Astrocyte of the spinal cord (primary cell): ENCODE measurements at places on chromosomes 1 and 21.

DNA sequence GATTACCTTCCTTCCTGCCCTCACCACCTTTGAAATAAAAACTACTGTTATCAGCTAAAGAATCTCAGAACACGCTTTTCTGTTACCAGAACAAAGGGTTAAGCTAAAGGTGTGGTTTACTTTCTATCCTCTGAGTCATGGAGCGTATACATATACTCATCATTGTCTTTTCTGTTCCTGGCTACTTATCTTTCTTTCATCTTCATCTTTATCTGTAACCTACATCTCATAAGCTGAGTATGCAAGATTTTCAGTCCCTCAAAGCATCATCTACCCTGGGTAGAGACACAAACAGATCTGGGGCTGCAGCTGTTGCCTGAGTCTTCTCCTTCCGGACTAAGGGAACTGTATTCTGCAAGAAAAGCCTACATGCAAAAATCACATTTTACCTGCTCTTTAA lies 75.6 kb downstream of the LMO4 start:
- DNase-seq, result no peak

- peak; percentile 96 for DNase-seq
Measured at GRCh38 chr1:8343464-8344001, 25.6 kb downstream of the SLC45A1 start.

DNA sequence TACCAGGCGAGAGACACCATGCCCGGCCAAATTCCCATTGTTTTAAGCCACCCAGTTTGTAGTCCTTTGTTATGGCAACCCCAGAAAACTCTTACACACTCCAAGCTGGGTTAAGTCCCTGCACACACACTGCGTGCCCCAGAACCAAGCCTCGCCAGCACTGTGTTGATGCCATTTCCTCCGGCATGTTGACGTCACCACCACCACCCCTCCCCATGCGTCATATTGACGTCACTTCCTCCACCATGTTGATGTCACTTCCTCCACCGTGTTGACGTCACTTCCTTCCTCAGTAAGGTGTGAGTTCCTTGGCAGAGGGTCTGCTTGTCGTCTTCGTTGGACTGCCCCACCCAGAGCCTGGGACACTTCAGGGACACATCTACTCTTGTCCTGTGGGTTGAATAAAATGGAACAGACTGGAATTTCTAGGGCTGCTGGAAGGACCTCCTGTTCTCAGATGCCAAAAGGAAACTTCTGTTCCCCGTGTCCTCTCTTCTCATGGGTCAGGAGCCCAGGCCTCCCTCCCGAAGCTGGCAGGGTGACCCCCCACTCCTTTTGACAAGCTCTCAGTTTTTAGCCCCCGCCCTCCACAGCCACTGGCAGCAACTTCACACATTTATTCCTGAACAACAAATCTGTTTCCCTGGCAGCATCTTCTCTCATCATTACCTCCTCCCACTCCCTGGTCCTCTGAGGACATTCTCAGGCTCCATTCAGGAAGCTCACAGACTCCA lies 643.3 kb downstream of the NPHP4 start:
- DNase-seq, result no peak

- peak; percentile 59 for DNase-seq
Measured at GRCh38 chr21:35390013-35390776, 341.1 kb upstream of the RUNX1 start.

GRCh38 chr21:31686272-31686915 lies 26.9 kb downstream of the SOD1 start:
- no peak for DNase-seq

- DNase-seq, result no peak
Measured at GRCh38 chr1:212688341-212689047, 11.1 kb downstream of the BATF3 start.

DNA sequence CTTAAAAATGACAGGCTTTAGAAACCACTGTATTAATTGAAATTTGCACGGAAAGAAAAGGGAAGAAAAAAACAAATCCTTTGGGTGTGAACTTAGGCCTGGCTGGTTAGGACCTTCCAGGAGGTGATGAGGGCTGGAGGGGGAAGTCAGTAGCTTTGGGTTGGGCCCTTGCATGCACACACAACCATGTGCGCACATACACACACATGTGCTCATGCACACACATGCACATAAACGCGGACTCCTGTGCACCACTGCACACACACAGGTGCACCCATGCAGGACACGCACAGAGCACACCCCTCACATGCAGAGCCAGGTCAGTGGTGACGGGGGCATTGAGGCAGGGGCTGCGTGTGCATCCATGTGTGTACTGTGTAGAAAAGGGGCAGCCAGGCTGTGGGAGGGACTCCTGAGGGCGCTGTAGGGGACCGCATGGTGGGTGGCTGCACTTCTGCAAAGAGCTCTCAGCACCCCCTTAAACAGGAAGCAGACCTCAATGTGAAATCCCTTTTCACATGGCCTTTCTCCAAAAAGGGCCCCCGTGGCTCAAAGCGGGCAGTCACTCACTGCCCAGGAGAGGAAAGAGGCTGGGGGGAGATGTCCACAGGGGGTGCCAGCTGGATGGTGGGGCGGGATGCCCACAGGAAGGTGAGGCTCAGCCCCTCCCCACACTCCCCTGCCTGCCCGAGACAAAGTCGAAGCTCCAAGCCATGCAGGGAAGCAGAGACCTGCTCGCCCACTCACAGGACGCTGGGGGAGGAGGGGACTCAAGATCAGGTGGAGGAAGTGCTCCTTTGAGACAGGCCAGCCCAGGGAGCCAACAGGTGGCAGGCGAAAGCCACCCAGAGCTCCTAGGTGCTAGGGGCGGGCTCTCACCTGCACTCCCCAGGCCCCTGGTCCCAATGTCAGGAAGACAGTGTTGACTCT lies 95.2 kb downstream of the ITPKB start:
- no peak for DNase-seq

- no peak for DNase-seq
Measured at GRCh38 chr21:33023574-33024200, 2.0 kb upstream of the OLIG2 start.

DNA sequence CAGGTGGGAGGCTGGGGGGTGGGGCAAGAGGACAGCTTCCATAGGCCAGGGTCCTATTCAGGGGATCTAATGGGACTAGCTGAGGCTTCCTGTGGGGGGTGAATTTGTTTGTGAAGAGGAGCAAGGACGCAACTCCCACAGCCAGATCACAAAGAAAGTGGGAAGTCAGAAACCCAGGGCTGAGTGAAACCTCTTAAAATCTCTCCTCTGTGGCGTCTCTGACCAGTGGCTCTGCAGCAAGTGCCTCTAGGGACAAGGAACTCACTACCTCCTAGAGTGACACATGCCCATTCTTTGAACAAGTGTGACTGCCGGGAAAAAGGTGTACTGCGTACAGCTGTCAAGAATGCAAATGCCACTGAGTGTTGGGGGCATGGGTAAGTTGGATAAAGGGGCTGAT lies 187.9 kb downstream of the HIVEP3 start:
- DNase-seq, result no peak

DNA sequence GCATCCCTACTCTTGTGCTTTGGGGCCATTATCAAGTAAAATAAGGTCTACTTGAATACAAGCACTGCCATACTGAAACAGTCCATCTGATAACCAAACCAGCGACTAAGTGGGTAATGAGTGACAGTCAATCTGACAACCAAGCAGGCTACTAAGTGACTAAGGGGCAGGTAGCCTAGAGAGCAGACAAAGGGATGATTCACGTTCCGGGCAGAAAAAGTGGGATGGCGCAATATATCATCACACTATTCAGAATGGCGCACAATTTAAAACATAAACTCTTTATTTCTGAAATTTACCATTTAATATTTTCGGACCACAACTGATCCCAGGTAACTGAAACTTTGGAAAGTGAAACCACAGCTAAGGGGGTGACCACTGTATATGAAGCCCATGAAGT lies 17.7 kb downstream of the NGF start:
- no peak for DNase-seq

DNA sequence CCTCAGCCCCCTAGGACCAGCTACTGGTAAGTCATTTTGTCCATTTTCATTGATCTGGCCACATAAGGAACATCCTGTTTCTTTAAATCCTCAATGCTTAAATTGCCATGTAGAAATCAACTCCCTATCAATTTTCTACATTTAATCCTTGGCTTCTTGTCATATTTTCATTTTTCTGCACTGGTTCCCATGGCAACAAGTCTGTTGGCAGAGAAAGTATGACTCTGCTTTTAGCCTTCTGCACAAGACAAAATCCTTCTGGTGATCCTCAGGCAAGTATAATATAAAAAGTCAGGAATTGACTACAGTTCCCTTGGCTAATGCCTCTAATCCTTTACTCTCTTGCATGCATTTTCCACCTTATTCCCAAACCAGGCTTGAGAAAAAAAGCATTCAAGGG lies 65.0 kb downstream of the LRRC40 start:
- DNase-seq, result peak; percentile 44

- no peak for DNase-seq
Measured at GRCh38 chr1:110702260-110702659, 27.5 kb upstream of the KCNA3 start.

DNA sequence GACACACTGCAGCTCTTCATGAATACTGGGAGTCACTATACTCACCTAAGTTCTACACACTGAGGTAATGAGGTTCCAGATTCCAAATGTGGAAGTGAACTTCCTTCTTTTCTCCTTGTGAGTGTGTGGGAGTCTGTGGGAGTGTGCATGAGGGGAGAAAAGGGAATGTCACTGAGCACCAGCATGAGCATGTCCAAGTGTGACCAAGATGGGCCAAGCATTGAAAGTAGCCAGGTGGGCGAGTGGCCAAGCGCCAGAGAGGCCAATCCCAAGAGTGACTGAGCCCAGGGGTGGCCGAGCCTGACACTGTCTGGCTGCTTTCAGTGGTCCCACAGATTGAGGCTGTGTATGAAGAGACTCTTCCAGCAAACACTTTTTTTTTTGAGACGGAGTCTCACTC lies 132.3 kb downstream of the HLCS start:
- DNase-seq, result no peak

DNA sequence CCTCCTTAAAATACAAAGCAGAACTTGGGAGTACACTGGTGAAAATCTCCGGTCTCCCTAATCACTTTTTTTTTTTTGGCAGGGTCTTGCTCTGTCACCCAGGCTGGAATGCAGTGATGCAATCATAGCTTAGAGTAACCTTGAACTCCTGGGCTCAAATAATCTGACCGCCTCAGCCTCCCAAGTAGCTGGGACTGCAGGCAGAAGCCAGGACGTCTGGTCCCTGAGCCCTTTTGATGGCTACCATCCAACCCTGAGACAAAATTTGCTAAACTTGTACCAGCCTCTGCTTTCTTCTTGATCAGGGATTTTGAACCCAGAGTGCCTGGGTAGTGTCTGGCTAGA lies 4.1 kb downstream of the L1TD1 start:
- DNase-seq, result no peak

DNA sequence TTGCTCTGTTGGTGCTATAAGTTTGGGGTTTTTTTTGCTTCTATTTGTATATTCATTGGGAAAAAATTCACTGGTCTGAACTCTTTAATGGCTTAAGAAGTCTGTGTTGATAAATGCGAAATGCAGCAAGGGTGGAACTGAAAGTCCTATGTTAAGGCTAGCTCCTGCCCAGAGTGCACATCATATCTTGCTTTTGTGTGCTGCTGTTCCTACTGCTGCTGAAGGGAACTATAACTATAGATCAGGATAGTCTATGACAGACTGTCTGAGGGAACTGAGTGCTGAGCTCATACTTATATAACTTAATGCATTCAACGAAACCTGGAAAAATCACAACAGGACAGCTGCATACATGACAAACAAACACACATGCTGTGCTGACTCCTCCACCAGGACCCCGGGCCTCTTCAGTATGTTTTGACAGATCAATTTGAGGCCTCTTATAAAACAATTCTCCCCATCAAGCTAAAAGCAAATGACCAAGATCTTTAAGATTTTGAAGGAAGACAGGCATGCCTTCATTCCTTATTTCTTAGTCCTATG lies 1031.5 kb upstream of the ADGRL2 start:
- DNase-seq, result no peak

DNA sequence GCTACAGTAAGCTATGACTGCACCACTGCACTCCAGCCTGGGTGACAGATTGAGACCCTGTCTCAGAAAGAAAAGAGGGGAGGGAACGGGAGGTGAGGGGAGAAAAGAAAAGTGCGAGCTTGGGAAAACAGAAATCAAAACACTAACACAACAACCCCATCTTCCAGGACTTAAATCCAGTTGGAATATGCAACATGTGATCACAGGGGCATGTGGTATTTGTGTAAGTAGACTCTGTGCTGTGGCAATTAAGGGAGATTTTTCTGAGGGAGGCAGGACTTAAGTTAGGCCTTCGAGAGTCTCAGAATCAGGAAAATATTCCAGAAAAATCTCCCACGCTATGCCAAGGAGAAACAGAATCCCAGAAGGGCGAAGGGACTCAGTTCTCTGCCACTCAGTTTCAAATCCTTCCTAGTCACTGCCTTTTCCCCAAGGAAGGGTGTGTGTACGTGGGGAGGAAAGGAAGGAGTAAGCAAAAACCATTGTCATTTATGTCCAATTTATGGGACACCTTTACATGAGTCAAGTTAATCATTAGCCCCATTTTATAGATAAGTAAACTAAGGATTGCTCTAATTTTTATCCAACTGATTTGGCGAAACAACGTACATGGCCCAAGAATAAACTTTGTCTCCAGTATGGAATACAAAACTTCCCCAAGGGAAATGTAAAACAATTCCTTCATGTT lies 12.3 kb downstream of the ID3 start:
- DNase-seq, result no peak

GRCh38 chr21:36079010-36079649 lies 9.3 kb downstream of the CBR1 start:
- no peak for DNase-seq

DNA sequence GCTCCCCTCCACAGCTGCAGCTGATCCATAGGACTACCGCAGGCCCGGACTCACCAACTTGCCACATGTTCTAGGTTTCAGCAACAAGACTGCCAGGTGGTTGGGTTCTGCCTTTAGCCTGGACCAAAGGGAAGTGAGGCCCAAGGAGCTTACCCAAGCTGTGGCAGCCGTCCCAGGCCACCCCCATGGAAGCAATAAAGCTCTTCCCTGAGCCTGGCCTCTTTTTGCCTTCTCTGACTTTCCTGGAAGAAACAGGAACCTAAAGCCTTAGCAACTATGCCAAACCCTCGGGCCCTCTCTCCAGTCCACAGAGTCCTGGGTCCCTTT lies 2.7 kb upstream of the ARTN start:
- DNase-seq, result no peak

DNA sequence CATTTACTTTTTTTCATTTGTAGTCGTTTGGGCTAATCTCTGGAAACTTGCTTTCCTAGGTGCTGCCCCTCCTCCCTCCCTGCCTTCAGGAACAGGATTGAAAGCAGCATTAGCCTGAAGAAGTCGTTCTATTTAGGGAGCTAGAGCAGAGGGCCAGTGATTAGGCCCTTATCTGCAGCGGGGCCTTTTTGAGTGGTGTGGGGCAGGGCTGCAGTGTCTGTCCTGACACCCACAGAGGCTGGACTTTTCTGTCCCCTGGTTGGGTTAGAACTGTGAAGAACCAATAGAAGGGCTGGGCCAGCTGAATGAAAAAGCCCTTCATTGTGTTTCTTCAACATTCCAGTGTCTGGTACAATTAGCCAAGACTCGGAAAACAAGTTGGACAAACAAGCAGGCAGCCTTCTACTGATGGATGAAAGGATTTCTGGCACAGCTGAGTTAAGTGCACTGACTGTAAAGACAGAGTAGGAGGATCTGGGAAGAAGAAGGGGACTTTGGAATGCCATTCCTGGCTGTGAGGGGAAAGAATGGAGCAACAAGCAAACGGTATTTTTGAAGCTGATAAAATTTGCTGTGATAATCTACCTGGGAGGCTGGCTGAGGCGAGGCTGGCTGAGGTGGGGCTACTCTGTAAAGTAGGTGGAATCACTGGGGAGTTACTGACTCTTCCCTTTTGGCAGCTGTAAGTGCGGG lies 9.7 kb downstream of the MACF1 start:
- no peak for DNase-seq

GRCh38 chr1:154784924-154785531 lies 85.1 kb downstream of the KCNN3 start:
- no peak for DNase-seq

GRCh38 chr1:119466445-119466844 lies 40.6 kb upstream of the HSD3B1 start:
- DNase-seq, result no peak
